ENCODE measurements at places on chromosomes 1 and 21.

DNA sequence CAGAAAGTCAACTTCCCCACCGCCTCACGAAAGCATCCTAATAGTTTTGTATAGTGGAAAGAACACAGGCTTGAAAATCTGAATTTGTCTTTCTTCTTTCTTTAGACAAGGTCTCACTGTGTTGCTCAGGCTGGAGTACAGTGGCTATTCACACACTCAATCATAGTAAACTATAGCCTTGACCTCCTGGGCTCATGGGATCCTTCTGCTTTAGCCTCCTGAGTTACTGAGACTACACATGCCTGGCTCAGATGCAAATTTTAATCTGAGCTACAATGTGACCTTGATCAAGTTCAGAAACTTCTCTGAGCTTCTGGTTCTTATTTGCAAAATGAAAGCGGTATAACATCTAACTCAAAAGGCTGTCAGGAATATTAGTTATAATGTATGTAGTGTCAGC lies 362.1 kb downstream of the SMYD3 start:
- no peak for DNase-seq

DNA sequence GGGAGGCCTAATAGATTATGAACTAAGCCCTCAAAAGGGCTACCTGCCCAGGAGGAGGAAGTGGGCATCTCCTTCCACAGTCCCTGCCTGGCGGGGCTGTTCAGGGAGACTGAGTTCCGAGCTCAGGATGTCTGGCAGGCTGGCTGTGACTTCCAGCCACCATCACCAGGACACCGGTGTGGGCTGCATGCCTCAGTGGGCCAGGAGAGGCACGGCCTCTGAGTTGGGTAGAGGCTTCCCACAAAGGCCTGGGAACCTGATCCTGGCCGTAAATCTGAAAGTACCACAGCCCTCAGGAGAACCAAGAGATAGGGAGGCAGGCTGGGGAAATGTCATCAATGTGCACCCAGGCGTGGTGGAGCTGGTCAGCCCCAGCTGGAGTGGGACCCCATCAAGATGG lies 29.1 kb downstream of the NTPCR start:
- no peak for DNase-seq

DNA sequence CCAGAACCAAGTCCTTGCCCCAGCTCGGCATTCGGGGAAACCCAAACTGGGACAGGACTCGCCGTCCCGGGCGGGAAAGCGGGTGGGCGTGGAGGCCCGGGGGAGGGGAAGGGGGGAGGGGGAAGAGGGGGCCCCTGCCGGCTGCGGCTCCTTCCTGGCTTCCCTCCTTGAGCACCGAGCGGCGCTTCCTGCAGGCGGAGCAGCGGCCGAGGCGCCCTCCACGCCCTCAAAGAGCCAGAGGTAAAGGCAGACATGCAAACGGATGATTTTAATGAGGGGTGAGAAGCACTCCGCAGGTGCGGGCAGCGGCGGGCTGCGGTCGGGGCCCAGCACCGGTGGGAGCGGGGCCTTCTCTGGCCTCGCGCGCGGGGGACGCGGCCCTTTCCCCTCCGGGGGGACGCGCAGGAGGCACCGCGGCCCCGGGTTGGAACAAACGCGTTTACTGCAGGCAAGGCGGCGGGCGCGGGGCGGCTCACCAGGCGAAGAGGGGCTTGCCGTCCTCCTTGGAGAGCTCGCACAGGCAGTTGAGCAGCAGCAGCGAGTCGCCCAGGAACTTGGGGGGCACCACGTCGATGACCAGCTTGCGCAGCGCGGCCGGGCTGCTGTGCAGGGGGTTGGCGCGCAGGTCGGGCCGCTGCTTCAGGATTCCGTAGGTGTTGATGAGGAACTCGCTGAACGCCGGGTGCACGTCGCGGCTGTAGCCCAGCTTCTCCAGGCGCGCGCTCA lies 5.7 kb upstream of the FTCD start:
- no peak for DNase-seq

- DNase-seq = no peak
Measured at GRCh38 chr1:94396356-94397010, 21.7 kb upstream of the ABCD3 start.

DNA sequence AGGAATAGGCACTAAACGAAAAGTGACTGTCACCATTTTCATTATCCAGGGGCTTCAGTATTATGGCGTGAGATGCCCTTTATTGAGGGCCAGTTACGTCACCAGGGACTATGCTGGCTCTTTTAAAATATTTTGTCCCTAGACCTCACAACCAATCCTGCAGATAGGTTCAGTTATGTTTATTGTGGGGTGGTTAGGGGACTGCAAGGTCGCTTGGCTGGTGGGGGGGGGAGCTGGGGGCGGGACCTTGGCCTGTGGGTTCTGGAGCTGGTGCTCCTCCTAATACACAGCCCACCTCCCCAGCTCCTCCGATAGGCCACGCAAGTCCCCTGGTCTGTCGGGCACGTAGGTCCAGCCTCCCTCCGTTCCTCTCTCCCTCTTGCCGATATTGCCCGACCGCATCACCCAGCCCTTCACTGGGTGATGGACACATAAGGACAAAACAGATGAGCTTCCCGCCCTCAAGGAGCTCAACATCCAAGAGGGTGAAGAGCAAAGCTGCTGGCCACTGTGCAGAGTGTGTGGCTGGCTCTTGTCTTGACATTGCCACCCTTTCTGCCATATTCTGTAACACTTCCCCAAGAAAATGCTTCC lies 271.8 kb downstream of the MATN1 start:
- no peak for DNase-seq

DNA sequence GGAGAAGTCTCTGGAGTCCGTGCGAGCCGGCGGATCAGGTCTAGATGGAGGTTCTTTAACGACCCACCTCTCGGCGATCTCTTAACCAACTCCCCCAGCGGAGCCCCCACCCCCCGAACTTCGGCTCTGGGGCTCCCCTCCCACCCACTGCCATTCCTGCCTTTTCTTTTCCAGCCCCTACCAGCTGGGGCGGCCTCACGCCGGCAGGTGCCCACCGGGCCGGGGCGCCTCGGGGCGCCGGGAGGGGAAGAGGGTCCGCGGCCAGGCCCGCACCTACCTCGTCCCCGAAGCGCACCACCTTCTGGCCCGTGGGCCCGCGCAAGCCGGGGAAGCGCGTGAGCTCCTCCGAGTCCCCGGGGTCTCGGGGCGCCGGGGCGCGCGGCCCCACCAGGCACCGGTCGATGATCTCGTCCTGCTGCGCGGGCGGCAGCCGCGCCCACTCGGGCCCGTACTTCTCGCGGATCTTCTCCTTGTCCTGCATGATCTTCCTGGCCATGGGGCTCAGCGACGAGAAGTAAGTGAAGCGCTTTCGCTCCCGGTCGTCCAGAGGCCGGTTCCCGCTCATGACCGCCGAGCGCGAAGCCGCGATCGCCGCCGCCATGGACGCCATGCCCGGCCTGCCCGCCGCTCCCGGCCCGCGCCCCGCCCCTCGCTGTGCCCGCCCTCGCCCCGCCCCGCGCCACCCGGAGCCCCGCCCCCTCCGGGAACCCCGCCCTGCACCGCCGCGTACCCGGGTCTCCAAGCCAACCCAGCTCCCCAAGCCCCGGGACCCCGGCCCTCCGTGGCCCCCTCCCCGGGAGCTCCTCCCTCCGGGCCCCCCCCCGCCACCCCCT lies at the start of gene C1orf198:
Gene C1orf198 (minus strand): TSS at position 619 of the 833 bp plus-strand sequence. CDS start 9 bp downstream, at position 610.
- peak; percentile 30 for DNase-seq

GRCh38 chr1:51583532-51583931 lies 33.4 kb upstream of the OSBPL9 start:
- no peak for DNase-seq

- no peak for DNase-seq
Measured at GRCh38 chr1:114700036-114700600, 4.8 kb upstream of the AMPD1 start.

DNA sequence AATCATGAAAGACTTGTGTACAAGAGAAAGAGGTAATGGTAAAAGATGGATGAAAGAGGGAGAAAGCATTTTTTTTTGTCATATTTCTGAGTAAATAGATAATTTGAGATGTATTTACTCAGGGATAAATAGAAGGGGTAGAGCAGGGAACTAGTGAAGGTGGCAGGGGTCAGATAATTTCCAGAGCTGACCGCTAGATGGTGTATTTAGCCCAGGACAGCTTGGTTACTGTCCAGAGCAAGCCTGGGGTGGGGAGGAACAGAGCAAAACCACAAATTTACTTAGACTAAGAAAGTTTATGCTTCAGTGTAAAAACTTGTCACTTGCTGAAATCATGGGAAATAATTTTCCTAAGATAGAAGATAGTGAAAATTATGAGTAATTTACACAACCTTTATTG lies 91.5 kb downstream of the XCL2 start:
- DNase-seq = no peak

GRCh38 chr1:59814901-59815825 lies at the start of gene HOOK1:
Gene HOOK1 (plus strand): TSS chr1:59814949. CDS start chr1:59815118, 169 bp downstream.
- no peak for DNase-seq

GRCh38 chr1:61051443-61051718 lies 31.0 kb upstream of the NFIA start:
- no peak for DNase-seq

Data from stimulated activated CD4-positive, alpha-beta T cell treated with anti-CD3 and anti-CD28 coated beads, Interleukin-15, amount 100 ng/mL, for 48 hours (primary cell).